ENCODE measurements at places on chromosomes 5 and 9. TPM values are rescaled to one million over a fixed set of nuclear protein-coding genes. Genes with fewer than 3 reads are reported as not detected.

The RASGEF1C gene
- not detected for total RNA-seq

The PCDHA13 gene
- not detected for total RNA-seq

The STKLD1 gene
- 7.0 TPM for total RNA-seq

The ARL10 gene
- 13.5 TPM for total RNA-seq

The OR1Q1 gene
- not detected for total RNA-seq

The GPR151 gene
- total RNA-seq, result not detected

The SLCO6A1 gene
- not detected for total RNA-seq

The SLC25A2 gene
- 5.0 TPM for total RNA-seq

The PCDHGB6 gene
- 7.3 TPM for total RNA-seq

The CYSRT1 gene
- total RNA-seq, result 40.2 TPM

Data from lower leg skin (tissue), 4 donors.